ENCODE measurements at places on chromosomes 7 and 10.
A peak's percentile ranks its signal among the peaks of the same experiment; 100 is the strongest.

DNA sequence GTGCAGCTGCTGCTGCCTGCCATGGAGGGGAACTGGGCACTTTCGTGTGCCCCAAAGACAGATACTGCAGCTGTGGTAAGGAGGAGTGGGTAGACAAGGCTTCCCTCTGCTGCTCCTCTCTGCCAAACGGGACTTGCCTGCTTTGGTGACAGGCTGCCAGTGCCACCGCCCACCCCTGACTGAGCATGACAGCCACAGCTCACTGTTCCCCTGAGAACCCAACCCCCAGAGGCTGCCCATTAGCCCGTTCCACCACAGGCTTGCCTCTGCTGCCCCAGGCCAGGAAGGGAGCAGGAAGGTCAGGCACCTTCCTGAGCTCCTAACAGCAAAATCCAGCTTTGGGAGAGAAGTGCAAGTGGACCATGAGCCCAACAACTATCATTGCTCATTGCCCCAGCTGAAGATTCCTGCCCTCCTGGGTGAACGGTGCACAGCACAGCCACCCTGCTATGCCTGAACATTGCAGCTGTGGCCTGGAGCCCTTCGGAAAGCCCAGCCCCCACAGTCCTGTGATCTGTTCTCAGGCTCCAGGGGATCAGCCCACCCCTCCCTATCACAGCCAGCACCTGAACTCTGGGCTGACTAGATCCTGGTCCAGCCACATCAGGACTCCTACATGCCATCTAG is 58.7 kb upstream of the ANTXRL start:
- DNase-seq: no peak

DNA sequence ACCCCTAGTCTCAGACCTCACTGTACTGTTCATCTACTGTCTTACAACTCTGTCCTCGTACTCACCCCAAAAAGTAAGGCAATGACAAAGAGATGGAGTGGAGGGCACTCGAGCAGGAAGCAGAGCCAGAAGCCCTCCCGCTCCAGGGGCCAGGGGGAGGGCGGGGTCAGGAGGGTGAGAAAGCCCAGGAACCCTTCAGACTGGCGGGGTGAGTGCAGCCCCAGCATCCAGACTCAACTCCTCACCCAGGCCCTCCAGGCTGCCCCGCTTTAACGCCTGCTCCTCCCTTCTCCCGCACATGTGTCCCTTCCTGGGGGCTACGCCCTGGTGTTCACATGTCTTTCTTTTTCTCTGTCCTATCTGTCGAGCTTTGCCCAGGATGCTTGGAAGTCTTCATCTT is 66.1 kb downstream of the CALML3 start:
- DNase-seq: no peak

GRCh38 chr7:57437581-57437980 is 12.4 kb upstream of the ZNF716 start:
- no peak for DNase-seq

- DNase-seq: no peak
These were observed 37.6 kb downstream of the CPED1 start for GRCh38 chr7:121026159-121026558.

GRCh38 chr10:31401287-31401686 is 82.3 kb downstream of the ZEB1 start:
- no peak for DNase-seq

- no peak for DNase-seq
These were observed 57.6 kb downstream of the USP6NL start for GRCh38 chr10:11553773-11554381.

- no peak for DNase-seq
These were observed 153.8 kb downstream of the COBL start for GRCh38 chr7:51162724-51163329.

GRCh38 chr7:78125884-78126283 is 327.3 kb downstream of the PHTF2 start:
- DNase-seq: no peak

GRCh38 chr10:122515588-122516231 is 44.8 kb upstream of the DMBT1 start:
- DNase-seq: no peak

DNA sequence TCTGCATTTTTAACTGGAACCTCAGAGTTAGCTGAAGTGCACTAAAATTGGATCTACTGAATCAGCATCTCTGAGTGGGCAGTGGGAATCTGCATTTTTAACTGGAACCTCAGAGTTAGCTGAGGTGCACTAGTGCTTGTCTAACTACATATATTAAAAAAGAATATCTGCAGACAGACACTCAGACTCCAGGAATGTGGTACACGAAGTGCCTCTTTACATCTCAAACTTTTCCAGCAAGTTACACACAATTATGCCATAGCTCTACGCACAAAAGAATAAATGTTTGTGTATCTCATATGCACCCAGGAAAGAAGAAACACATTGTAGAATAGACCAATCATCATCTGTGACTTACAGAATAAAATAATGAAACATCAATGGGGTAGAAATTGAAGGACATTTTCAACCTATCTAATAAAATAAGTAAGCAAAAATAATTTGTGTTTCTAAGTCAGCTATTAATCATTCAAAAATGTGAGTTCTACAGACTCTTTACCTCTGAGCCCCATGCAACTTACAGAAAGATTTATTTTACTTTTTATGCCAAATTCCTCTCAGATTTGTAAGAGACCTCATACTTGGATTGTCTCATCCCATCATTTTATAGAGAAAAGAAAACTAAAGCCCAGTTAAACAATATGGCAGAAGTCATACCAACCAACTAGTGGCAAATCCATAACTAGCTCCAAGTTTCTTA is 28.3 kb downstream of the PPP1R3A start:
- no peak for DNase-seq

GRCh38 chr10:79493806-79494205 is 18.5 kb upstream of the EIF5AL1 start:
- no peak for DNase-seq

GRCh38 chr10:67926951-67927350 is 42.5 kb downstream of the SIRT1 start:
- no peak for DNase-seq

DNA sequence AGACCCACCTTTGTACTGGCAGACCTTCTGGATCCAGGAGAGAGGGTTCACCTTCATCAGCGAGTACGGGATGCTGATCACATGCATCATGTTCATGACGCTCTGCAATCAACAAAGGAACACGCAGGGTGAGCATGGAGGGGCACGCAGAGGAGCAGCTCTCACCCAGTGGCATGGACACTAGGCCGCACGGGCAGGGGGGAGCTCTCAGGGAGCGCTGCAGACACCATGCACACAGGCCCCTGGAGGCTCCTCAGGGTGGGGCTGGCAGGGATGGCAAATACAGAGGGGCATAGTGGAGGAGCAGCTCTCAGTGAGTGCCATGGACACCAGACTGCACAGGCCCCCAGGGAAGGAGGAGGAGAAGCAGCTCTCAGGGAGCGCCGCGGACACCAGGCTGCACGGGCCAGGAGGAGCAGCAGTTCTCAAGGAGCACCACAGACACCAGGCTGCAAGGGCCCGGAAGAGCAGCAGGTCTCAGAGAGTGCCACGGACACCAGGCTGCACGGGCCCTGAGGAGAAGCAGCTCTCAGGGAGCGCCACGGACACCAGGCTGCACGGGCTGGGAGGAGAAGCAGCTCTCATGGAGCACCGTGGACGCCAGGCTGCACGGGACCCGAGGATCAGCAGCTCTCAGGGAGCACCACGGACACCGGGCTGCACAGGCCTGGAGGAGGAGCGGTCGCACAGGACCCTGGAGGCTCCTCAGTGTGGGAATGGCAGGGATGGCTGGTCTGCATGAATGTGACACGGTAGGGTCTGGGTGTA is 249.5 kb downstream of the ZMYND11 start:
- DNase-seq: no peak

GRCh38 chr7:116139807-116140206 is 70.5 kb upstream of the TES start:
- DNase-seq: no peak

DNA sequence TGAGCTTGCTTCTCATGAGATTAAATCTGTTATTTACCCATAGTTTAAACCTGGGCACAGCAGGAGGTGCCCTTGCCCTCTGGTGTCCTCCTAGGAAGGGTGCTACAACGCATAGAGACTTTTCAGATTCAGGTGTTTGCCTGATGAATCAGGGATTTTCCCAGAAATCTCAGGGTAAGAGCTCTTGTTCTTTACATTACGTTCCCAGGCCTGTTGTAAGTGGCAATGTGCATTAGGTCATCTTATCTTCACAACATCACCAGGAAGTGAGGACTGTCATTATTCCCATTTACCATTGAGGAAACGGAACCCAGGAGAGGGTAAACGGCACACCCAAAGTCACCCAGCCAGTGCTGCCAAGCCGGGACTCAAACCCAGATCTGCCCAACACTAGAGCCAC is 73.0 kb downstream of the NHLRC2 start:
- no peak for DNase-seq

- DNase-seq: no peak
These were observed 137.3 kb upstream of the EEPD1 start for GRCh38 chr7:36015733-36016132.

- no peak for DNase-seq
These were observed 202.2 kb downstream of the CACNA2D1 start for GRCh38 chr7:82241356-82241755.

DNA sequence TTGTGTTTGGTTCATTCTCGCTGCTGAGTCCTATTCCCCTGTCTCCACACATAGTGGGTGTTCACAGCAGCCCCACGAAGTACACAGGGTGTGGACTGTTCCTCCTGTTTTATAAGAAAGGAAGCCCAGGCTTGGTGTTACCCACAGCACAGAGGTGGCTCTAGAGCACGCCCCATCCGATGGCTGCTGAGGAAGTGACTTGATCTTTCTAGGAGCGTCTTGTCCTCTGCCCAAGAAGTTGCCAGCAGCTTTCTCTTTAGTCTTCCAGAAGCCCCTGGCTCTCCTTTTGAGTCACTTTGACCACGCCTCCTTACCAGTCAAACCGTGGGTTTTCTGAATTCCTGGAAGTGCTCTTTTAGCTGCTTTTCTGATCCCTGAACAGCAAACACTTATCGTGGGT is 94.0 kb downstream of the GRK5 start:
- peak; percentile 21 for DNase-seq

DNA sequence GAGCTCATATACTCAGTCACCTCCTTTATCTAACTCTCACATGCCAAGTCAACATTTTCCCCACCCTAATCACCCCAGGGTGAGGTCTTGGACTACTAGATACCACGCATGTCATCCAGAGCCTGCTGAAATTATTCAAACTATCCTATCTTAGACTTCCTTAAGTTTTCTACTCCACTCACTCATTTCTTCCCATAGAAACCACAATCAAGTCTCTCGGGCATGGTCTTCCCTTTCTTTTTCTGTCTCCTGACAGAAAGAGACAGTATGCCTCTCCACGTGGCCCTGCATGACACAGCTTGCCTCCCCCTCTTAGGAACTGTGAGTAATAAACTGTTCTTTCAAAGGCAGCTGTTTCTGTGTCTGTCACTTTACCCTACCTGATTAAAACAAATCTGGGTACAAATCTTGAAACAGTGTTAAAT is 29.4 kb downstream of the TAS2R41 start:
- DNase-seq: no peak

DNA sequence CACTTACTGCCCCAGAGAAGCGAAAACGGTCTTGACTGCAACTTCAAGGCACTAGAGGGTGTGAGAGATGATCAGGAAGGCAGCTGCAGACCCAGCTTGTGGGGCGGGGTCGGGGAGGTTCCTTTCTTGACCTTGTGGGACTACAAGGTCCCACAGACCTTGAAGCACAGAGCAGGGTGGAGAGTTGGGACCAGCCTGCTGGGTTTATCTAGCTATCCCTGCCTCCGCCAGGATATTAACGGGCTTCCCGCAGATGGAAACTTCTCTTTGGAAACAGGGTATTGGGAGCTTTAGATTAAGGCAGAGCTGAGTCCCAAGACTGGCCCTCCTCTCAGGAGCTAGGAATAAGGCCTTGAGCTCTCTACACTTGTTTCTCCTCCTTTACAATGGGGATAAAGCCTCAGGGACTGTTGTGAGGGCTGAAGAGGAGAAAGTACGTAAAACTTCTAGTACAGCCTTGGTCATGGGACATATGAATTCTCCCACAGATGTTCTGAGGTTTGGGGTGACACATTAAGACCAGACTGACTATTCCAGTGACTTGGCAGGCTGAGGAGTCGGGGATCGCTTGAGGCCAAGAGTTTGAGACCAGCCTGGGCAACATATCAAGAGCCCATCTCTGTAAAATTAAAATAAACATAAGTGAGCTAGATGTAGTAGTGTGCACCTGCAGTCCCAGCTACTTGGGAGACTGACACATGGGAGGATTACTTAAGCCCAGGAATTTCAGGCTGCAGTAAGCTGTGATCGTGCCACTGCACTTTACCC is 153.2 kb downstream of the CDH23 start:
- DNase-seq: no peak

- no peak for DNase-seq
These were observed 47.6 kb upstream of the ELFN1 start for GRCh38 chr7:1622441-1622840.

- DNase-seq: no peak
These were observed 276.2 kb downstream of the CAMK1D start for GRCh38 chr10:12625393-12626023.
